B cell (primary cell): ENCODE measurements at places on chromosomes 6 and 20.

GRCh38 chr6:169409742-169410312, 156.2 kb upstream of the THBS2 start:
- no peaks in the 10 kb centered on the region for H3K36me3 ChIP-seq
- no peak for DNase-seq
- no peaks in the 10 kb centered on the region for H3K4me1 ChIP-seq

- H3K27ac ChIP-seq, result peak overlapping the region; percentile 5
- no peak overlapping the region for H3K4me3 ChIP-seq
- H3K36me3 ChIP-seq, result no peaks in the 10 kb centered on the region
- H3K27me3 ChIP-seq, result no peaks in the 10 kb centered on the region
These were observed 64.8 kb downstream of the LMBRD1 start for GRCh38 chr6:69732045-69732444.

GRCh38 chr20:34365765-34366213, 2.7 kb downstream of the ITCH start:
- H3K4me1 ChIP-seq, result peaks cover 34% of the 10 kb centered on the region
- H3K27ac ChIP-seq, result peak overlapping the region; percentile 25
- peak; percentile 70 for DNase-seq
- no peak overlapping the region for H3K4me3 ChIP-seq
- H3K36me3 ChIP-seq, result peaks cover 2% of the 10 kb centered on the region
- H3K27me3 ChIP-seq, result no peaks in the 10 kb centered on the region

GRCh38 chr6:157097255-157097955, 225.9 kb downstream of the TMEM242 start:
- H3K27ac ChIP-seq, result no peak overlapping the region
- no peak overlapping the region for H3K4me3 ChIP-seq
- DNase-seq, result no peak
- H3K4me1 ChIP-seq, result peaks cover 39% of the 10 kb centered on the region
- H3K36me3 ChIP-seq, result peaks cover 5% of the 10 kb centered on the region
- H3K27me3 ChIP-seq, result no peaks in the 10 kb centered on the region

DNA sequence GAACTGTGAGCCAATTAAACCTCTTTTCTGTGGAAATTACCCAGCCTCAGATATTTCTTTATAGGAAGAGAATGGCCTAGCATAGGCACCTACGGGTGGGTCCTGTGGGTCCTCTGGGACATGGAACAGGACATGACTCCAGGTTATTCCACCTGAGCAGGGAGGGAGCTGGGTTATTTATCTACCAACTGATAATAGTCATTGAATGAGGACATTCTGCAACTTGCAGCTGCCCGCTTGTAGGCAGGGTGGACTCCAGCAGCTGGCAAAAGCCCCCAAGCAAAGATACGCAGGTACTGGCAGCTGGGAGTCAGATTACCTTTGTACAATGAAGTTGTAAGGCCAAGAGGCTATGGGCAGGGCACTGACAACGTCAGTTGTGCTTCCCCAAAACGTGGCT, 1.4 kb upstream of the BANF2 start:
- no peaks in the 10 kb centered on the region for H3K36me3 ChIP-seq
- no peaks in the 10 kb centered on the region for H3K4me1 ChIP-seq
